ENCODE measurements at places on chromosomes 7 and 10.

DNA sequence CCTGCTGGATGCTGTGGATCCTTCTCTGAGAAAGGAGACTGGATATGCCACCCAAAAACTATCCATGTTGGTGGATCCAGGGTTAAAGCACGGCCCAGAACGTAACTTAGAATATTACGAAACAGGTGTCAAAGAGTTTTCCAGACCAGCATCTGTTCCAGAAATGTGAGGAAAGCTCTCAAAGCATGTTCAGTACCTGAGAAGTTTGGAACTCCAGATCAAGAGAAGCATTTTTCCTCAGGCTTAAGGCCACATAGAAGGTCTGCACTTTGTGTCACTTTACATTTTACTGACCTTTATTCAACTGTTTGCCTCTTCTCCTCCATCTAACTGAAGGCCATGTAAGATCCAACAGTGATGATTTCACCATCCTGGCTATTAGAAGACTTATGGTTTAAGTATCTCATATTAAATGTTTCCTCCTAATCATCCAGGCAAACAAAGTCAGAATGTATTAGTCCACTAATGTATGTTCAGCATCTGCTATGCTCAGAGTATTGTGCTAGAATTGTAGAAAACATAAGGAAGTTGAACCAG lies 340.7 kb upstream of the LRGUK start:
- DNase-seq = no peak

DNA sequence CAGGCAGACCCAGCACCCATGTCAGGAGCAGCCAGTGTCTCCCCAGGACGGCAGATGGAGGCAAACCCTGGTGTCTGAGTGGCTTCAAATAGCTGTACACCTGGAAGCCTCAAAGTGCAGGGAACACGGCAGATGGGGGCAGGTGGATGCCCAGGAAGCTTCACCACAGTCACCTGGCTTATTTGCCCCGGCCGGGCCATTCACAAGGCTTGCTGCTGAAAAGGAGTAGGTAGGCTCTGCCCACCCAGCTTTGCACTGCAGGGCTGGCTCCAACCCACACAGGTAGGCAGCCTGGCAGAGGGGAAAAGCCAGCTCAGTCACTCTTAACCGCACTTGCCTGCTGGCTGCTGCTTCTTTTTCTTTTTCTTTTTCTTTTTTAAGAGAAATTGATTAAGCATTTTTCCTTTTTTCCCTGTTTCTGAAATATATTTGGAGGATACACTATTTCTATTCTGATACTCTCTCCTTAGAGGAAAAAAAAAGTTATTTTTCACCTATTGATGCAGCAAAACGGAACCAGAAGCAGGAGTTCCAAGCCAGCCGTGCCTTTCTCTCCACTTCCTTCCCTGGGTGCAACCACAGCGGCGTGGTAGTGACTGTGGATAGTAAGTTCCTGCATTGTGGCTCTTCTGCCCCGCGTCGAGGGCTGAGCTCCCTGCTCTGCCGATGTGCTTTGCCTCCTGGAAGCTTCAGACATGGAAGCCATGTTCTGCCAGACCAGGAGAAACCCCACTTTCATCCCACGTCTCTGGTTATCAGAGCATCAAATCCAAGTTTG lies 118.3 kb downstream of the KLF6 start:
- no peak for DNase-seq

DNA sequence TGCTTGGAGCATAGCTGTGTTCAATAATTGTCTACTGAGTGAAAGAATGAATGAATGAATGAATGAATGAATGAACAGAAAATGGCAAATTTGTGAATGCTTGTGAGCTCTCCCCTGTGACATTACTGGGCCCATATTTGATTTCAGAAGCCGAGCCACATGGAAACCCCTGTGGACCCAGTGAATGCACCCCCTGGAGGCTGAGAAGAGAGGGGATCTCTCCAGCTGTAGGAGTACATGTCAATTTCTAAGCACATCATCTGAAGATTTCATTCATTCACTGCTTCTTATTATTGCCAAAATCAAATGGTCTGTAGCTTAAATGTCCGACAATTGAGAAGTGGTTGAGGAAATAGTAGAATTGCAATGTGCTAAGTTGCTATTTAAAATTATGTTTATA lies 58.3 kb upstream of the DOCK1 start:
- DNase-seq = no peak

GRCh38 chr10:118369641-118370205 lies 27.6 kb upstream of the FAM204A start:
- DNase-seq = no peak

GRCh38 chr7:157650131-157650631 lies 313.4 kb downstream of the DNAJB6 start:
- DNase-seq = no peak

DNA sequence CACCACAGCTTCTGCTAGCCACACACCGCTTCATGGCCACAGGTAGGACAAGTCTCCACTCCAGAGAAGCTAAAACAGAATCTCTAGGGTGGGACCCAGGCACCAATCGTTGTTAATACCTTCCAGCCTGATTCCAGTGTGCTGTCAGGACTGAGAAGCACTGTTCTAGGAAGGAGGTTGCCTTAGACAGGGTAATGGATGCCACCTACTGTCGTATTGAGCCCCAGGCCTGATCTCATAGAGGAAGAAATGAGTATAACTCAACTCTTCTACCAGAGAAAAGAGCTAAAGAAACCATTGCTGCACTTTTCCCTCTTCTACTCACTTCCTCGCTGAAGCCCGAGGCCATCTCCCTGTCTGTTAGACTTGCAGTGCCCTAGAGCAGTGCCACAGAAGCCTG lies 31.8 kb downstream of the CNNM1 start:
- DNase-seq = no peak

DNA sequence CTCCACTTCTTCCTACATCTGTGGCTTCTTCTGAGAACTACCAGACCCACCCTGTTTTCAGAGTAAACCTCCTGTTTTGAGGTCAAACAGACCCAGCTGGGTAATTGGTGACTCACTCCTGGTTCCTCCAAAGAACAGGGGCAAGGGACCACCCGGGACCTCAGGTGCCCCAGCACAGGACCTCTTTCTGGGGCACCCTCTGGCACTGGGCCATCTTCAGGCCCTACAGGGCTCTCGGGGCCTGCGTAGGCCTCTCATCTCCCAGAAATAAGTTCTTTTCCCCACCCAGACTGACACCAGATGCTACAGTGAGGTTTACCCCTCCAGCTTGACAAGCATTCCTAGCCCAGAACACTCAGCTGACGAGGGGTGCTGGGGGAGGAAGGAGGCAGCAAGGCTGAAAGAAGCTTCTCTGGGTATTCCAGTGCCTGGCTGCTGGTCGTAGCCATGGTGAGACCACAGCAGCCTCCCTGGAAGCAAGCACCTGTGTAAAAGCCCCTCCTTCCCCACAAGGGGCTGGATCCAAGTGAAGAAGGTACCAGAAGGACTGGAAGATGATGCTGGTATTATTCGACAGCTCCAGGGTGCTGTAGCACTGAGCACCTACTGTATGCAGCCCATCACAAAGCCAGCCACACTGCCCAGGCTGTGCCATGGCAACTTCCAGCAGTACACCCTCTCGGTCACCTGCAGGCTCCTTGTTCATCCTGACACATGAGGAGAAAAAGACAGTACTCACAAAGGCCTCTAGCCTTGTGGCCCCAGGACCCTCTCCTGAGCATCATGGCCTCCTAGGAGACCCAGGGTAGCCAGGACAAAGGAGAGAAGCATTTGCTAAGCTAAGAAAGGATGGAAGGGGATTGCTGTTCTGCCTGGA lies 47.4 kb downstream of the ALOX5 start:
- DNase-seq = no peak

DNA sequence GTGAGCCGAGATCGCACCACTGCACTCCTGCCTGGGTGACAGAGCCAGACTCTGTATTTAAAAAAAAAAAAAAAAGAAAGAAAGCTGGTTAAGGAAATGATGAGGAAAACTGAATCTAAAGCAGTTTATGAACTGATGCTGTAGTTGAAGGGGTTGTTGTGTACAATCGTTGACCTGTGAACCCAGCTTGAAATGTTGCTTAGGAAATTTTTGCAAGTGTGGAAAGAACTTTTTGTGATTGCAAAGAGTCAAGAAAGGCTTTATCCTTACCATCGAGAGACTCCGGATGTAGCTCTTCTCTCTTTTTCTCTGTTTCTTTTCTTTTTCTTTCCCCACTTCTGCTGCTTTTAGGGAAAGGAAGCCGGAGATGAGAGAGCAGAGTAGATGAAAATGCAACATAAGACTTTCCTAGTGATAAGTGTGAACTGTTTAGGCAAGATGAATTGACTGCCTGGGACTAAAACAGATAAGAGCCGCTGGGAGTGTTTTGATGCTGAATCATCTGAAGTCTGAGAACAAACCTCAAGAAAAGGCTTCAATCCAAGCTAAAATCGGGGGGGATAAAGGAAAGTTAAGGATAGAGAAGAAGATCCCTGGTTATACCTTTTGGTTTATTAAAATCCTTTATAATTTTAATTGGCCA lies 69.0 kb downstream of the TAF3 start:
- no peak for DNase-seq

GRCh38 chr10:124156524-124157260 lies 63.3 kb upstream of the CHST15 start:
- peak; percentile 85 for DNase-seq

DNA sequence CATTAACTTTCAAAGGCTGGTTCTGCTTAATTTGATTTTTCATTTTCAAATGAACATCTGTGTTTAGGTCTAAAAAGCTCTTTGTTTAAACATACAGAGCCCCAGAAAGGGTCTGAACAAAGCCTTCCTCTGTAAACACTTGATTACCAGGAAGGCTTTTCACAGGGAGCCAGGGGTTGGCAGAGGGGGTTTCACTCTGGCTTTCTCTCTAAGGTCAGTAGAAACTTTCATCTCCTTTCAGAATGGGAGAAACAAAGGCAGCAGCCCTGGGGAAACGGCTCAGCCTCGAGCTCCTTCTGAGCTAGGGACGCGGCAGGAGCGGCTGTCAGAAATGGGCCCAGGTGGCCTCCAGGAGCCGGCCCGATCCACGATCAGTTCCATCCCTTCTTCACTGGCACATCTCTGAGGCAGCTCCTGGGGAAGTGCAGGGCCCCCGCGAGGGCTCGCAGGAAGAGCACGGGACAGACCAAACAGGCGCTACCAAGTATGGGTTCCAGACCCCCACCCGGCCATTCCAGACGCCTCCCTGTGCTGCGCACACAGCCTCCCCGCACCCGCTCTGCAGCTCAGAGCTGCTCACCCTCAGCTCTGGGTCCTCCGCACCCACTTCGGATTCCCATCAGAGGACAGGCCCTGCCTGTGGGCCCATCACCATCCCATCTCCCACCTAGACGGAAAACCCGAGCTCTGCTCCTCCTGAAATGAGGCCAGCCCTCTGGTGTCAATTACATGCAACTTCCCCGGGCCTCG lies 124.1 kb downstream of the MAD1L1 start:
- no peak for DNase-seq

DNA sequence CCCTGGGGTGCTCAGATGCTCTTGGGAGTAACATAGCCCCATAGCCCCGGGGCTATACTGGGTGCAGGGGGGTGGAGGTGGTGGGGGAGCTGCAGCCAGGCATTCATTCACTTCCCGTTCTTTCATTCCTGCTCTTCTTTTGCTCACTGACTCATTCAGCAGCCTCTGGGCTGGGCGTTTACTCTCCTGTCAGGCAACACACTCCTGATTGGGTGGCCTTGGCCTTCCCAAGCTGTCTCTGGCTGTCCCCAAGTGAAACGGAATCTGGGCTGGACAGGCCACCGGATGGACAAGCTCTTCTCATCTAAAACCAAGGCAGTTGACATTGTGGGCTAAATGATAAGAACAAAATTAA lies 34.6 kb downstream of the CHST3 start:
- peak; percentile 70 for DNase-seq

DNA sequence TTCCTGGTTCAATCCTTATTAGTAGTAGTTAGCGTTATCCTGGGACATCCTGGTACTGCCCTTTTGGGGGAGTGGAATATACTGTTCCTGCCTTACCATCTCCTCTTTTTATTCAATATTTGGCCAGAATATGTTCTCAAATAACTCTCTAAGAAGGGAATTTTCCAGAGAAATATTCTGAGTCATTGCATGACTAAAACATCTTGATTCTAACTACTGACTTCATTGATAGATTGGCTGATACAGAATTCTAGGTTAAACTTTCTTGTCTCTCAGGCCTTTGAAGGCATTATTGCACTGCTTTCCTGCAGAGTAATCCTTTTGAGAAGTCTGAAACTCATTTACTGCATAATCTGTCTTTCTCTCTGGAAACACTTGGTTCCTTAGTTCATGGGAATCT lies 275.5 kb upstream of the DGKB start:
- DNase-seq = no peak

- DNase-seq = no peak
Measured at GRCh38 chr7:51591223-51591622, 274.6 kb upstream of the COBL start.

DNA sequence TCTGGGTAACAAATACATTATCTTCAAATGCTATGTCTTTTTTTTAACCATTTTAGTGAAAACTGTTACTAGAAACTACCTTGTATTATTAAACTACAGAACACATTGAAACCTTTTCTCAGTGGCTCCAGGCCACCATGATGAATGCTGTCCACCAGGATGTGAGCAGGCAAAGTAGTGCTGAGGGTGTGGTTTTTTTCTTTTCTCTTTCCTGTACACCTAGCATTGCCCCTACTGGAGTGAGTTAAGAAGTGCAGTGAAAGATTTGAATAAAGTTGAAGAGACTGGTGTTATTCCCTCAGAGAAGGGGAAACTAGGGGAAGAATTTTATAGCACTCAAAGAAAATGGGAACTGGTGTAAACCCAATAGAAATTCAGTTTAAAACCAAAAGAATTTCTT lies 120.0 kb upstream of the SAMD8 start:
- DNase-seq = peak; percentile 80

GRCh38 chr7:37916673-37917660 lies at the start of gene SFRP4:
SFRP4 (minus strand) TSS chr7:37916817; CDS start chr7:37916537, 280 bp downstream.
- DNase-seq = peak; percentile 63

- no peak for DNase-seq
Measured at GRCh38 chr7:82036146-82036886, 266.5 kb upstream of the HGF start.

DNA sequence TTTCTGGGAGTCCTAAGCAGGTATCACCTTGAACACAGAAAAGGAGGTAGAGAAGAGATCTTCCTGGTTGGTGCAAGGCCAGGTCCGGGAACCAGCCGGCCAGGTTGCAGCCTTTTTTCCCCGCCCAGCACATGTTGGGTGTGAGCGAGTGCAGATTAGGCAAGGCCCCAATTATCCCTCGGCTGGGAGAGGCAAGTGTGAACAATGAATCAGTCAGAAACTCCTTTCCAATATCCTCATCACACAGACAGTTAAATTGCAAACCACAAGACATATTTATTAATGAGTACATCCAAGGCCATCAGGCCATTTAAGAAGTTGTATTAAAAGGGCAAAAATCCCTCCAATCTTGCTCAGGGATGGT lies 115.0 kb upstream of the AFAP1L2 start:
- no peak for DNase-seq

DNA sequence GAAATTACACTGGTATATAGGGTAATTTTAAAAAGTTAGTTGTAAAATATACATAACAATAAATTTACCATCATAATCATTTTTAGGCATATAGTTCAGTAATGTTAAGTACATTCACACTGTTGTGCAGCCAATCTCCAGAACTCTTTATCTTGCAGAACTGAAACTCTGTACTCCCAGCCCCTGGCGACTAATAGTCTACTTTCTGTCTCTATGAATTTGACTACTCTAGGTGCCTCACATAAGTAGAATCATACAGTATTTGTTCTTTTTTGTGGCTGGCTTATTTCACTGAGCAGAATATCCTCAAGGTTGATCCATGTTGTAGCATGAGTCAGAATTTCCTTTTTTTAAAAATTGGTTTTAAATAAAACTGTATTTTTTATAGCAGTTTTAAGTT lies 41.4 kb downstream of the NRF1 start:
- no peak for DNase-seq
